ENCODE measurements at places on chromosomes 2 and 18.

- peak; percentile 27 for DNase-seq
Measured at GRCh38 chr2:84424152-84424551, 34.9 kb downstream of the SUCLG1 start.

DNA sequence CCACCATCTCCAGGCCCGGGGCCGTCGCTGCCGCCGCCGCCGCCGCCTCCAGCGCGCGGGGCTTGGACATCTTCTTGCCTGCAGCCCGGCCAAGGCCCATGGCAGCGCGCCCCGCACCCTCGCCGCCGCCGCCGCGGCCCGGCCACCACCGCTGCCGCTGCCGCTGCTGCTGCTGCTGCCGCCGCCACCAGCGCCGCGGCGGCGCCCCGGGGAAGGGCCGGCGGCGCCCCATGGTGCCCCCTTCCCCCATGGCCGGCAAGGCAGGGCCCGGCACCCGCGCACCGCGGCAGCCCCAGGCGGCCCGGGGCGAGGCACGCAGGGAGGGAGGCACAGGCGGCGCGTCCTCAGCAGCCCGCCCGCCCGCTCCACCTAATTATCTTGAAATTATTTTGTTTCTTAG lies 3057.4 kb downstream of the RPIA start:
- DNase-seq = no peak

DNA sequence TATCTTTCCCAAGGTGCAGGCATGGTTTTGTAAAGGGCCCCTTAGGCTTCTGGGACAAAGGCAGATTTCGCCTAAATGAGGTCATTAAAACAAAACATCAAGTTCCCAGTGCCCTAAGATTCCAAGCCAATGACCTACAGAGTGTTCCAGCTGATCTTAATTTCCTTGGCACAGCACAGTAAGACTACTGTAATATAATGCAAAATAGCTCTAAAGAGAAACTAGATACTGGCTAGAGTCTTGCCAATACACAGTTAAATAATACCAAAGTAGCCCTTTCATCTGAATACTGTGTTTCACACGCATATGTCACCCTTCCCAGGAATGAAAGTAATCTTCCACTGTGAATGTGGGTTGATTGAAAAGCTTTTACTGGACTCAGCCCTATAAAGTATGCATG lies 14.7 kb downstream of the GRB14 start:
- DNase-seq = peak; percentile 23

- no peak for DNase-seq
Measured at GRCh38 chr2:225355788-225356187, 43.7 kb upstream of the NYAP2 start.

DNA sequence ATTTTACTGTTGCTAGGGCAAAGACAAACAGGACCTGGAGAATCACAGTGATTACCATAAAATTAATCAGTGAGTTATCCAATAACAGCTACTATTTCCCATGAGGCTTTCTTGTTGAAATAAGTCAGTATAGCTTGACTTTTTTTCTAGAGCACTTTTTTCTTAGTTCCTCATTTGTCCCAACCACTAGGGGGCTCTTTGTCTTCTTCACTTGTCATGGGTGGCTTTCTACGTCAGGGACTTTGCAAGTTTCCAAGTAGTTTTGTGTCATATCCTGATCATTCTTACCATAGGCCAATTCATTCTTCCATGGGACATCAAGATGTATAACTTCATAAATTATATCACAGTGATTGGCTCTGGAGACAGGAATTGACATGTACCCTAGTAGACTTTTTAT lies 1019.6 kb upstream of the PIK3C3 start:
- DNase-seq = peak; percentile 42

- DNase-seq = no peak
Measured at GRCh38 chr2:112782234-112782799, 2.0 kb downstream of the IL1A start.

DNA sequence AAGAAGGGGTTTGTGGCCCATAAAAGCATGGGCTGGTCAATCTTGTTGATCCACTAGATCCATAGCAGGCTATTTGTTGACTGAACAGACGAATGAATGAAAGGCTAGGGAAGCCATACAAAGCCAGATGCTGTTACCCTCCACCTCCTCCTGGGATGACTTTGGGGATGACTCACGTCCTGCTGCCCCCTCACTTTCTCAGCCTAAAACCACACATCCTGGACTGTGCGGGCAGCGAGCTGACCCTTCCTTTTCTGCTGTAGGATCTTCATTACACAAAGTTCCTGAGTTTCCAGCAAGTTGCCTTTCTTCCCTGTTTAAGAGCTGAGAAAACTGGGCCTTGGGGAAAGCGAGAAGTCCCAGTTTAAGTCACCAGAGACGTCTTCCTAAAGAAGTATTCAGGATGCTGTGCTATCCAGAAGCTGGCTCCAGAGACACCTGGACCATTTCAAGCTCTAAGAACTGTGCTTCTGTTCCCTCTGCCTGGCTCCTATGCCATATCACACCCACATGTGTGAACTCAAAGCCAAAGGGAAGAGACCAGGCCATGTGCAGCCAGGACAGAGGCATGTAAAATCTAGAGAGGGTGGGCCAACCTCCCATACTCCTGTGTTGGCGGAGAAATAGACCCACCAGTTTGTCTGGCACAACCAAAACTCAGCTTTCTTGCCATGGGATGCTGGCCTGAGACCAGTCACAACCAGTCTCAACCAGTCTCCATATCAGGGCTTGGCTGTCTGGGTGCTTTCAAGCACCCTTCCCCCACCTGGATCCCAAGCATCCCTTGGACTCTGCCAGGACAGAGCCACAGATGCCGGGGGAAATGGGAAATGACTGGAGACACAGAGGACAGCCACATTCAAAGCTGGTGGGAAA lies 4.7 kb upstream of the SLC20A1 start:
- peak; percentile 87 for DNase-seq

DNA sequence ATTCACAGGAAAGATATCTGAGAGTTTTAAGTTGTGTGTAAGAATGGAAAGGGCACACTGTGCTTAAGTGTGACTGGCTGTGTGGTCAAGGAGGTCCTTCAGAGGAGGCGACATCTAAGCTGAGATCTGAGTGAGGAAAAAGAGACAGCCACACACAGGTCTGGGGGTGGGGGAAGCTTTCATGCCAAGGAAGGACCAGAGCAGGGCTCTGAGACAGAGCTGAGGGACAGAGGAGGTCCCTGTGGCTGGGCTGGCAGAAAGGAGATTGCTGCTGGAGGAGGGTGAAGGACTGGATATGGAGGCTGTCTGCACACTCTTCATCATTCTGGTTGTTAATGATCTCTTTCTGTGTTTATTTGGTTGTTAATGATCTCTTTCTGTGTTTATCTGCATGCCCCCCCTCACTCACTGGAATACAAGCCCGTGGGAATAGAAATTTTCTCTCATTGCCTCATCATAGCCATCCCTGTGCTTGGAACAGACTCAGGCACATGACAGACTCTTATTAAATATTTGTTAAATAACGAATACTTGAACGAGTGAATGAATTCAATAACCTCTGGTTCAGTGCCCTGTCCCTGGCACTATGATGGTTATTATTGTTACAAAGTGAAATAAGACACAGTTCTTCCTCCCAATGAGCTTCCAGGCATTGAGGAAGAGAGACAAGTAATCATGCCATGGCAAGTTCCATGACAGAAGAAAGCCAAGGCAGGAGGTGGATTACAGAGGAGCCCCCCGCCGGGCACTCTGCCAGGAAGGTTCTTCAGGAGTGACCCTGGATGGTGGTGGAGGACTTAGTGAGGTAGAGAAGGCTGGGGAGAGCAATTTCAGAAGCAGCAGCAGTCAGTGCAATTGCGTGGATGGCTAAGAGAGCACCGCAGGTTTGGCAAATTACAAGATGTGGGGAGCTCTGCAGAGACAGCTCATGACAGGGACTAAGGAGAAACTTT lies 399.4 kb upstream of the HS6ST1 start:
- no peak for DNase-seq

- no peak for DNase-seq
Measured at GRCh38 chr18:58324824-58325480, 280.9 kb downstream of the NEDD4L start.

DNA sequence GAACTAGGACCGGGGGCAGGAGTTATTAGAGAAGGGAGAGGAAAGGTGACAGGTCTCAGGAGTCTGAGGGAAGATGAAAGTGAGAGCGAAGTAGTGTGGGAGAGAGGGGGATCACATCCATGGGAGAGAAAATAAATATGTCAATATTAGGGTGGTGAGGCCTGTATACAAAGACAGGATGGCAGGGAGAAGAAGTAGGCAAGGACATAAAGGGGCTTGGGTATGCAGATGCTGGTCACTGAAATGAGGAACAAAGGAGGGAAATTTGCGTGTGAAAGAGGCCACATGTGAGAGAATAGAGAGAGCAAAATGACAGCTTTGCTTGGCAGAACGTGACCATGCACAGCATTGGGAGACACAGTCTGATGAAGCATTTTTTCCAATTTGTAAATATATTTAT lies 13.6 kb downstream of the METAP1D start:
- DNase-seq = no peak

Measured in iris pigment epithelial cell (primary cell).